NCI-H2171 treated with DMSO at 0.1 percent for 48 hours (cell line): ENCODE measurements at places on chromosomes 2 and 18.

GRCh38 chr2:137206069-137206468 is 440.7 kb downstream of the THSD7B start:
- no peak for DNase-seq

- no peak for DNase-seq
Measured at GRCh38 chr2:223199531-223200515, 147.8 kb downstream of the KCNE4 start.

- peak; percentile 32 for DNase-seq
Measured at GRCh38 chr18:62341473-62341872, 16.4 kb downstream of the TNFRSF11A start.

DNA sequence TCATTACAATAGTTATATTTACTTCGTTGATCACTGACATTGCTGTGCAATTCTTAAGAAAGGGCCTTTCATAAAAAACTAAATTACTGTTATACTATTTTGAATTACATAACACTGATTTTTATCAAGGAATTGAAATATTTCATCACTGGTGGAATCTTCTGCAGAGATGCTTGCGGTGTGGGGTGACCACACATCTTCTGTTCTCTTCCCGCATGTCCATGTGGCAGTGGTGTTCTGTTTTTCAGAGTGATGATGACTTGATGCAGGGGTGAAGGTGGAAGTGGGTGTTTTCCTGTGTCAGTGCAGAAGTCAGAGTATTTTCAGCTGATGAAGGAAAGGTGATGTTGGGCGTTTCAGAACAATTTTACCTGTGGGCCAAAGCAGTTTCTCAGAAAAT is 7.0 kb downstream of the CNDP2 start:
- no peak for DNase-seq

DNA sequence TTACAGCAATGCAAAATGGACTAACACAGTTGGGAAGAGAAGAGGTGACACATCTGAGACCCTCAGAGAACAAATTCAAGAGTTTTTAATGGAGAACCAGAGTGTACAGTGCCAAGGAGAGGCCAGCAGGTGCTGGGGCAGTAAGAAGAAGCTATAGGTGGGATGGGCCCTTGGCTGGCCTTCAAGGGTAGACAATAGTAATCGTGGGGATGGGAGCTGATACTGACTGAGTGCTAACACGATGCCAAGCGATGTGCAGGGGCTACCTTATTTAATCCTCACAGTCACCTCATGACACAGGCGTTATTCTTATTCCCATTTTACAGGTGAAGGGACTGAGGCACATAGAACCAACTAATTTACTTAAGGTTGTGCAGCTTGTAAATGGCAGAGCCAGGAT is 131.9 kb upstream of the ID2 start:
- no peak for DNase-seq

DNA sequence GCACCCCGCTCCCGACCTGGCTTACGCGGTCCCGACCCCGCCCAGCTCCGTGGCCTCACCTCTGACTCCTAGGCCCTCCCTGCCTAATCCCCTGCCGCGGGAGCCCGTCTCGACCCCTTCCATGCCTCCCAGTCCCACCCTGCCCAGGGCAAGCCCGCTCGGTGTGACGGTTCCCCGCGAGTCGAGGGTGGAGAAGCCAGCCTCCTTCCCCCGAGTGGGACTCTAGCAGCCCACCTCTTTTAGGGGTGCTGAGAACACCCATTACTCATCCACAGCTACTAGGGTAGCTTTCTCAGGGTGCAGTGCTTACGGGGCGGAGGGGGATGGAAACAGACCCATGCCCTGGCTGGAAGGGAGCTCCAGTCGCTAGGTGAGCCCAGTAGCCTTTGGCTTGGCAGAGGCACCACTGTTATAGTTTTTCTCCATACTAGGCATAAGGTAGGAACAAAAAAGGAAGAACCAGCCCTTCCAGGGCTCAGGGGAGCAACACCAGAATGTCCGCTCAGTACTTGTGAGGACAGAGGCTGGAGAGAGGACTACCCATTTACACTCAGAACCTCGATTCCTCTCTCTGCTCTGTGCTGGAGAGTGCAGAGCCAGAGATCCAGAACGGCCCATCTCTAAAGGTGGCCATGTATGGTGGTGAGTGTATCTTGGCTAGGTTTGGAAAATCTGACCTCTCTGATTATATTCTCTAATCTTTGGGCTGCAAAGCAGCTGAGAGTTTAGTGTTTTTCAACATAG is 606 bp downstream of the AGBL5 start:
- DNase-seq = no peak

DNA sequence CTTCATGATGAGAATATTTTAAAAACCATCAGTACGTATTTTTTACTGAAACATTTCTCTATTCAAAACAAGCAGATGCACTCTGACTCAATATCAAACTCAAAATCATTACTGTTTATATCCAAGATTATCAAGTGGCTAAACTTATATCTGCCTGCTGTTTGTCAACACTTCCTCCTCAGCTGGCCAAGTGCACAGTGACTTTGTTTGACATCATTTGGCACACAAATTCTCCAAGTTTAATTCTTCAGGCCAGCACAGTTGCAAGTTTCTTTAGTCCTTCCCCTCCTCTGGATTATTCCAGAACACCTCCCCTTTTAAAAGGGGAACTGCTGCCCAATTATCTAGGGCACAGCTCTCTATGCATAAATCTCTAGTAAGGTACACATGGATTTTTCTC is 346.6 kb downstream of the FSIP2 start:
- DNase-seq = no peak

DNA sequence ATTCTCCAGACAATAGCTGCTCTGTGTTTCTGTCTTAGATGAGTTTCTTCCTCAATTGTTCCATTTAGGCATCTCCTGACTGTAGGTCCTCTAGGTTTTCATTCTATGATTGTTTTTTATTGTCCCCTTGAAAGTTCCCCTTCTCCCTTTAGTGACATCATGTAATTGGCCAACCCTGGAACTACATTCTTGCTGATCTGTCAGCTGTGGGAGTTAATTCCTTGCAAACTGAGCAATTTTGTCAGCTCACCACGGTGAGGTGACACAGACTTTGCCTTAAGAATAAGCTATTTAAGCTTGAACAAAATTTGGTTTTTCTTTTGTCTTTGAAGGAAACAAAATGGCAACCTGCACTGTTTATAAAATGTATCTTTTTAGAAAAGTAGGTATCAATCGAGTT is 95.9 kb downstream of the TXNL1 start:
- DNase-seq = no peak

- no peak for DNase-seq
Measured at GRCh38 chr2:191171286-191171685, 20.5 kb upstream of the STAT4 start.

GRCh38 chr2:127635380-127636237 is 10.3 kb upstream of the GPR17 start:
- no peak for DNase-seq
